Mammary microvascular endothelial cell (primary cell): ENCODE measurements at places on chromosomes 6 and 20. TPM values are rescaled to one million over a fixed set of nuclear protein-coding genes. Genes with fewer than 3 reads are reported as not detected.

The OXT gene
- total RNA-seq, result not detected in 2 replicates

The MAS1 gene
- total RNA-seq, result not detected in 2 replicates

The RALY gene
- 130 and 137 TPM in 2 replicates for total RNA-seq

The KCNK5 gene
- not detected in 2 replicates for total RNA-seq

The DNMT3B gene
- total RNA-seq, result 4.7 and 4.9 TPM in 2 replicates

The TRIM31 gene
- not detected in 2 replicates for total RNA-seq

The TMEM170B gene
- total RNA-seq, result 1.1 and 1.4 TPM in 2 replicates

The PHACTR3 gene
- total RNA-seq, result 0.39 TPM in 1 of 2 replicates, not detected in the other
